ENCODE measurements at places on chromosomes 7 and 10.

GRCh38 chr10:126459878-126460481, 71.7 kb upstream of the ADAM12 start:
- DNase-seq, result no peak

DNA sequence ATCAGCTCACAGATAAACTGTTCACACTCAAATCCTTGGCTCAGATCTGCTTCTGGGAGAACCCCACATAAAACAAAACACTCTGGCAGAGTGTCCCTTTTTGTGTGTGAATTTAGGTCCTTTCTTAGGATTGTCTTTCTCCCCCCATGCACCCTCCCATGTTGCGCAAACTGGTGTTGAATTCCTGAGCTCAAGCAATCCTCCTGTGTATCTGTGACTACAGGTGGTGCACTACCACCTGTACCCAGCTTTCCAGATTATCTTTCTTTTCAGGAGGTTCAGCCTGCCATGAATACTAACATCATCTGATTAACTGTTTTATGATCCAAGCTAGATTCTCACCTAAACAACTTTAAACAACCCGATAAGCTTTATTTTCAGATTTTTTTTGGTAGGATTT, 177.6 kb upstream of the CSTF2T start:
- no peak for DNase-seq

DNA sequence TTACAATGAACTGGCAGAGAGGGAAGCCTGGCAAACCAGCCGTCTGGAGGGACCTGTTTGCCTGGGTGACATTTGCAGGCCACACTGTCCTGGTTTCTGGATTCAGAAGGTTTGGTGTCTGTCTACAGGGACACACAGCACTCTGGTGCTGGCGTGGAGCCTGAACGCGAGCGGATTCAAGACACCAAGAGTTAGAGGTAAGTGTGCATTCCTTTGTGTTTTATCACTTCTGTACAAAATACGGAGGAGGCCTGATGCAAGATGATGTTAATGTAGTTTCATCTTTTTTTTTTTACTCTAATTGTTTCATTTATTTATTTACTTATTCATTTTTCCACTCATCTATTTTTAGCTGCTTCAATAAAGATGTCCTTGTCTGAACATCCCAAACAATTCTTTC, 485.3 kb upstream of the ADARB2 start:
- DNase-seq, result no peak

GRCh38 chr10:43026039-43026973, 50.6 kb upstream of the RET start:
- DNase-seq, result no peak

- DNase-seq, result no peak
Measured at GRCh38 chr10:118531105-118531852, 64.2 kb downstream of the PRLHR start.

- no peak for DNase-seq
Measured at GRCh38 chr10:86598151-86598550, 56.2 kb upstream of the OPN4 start.

DNA sequence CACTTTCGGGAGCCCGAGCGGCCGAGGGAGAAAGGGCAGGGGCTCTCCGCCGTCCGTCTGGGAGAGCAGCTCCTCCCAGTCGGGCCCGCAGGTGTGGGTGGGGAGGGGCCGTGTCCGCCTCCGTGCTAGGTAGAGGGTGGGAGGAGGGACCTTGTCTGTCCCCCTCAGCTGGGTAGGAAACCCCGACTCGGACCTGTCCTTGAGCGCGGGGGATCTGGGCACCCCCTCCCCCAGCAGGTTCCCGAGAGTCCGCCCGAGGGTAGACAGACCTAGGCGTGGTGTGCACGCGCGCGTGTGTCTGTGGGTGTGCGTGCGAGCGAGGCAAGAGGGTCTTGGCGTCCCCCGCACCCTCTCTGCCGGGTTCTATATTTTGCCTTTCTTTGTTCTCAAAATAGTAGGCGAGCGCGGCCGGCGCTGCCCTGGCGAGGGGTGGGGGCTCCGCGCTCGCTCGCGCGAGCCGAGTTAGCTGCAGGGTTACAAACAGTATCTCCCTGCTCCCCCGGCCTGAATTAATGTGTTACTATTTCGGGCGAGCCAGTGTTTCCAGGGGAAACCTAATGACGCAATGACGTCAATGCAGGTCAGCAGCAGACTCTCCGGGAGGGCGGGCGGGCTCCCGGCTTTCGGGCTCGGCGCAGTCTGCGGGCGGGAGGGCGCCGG, 73.9 kb upstream of the LEP start:
- DNase-seq, result no peak

DNA sequence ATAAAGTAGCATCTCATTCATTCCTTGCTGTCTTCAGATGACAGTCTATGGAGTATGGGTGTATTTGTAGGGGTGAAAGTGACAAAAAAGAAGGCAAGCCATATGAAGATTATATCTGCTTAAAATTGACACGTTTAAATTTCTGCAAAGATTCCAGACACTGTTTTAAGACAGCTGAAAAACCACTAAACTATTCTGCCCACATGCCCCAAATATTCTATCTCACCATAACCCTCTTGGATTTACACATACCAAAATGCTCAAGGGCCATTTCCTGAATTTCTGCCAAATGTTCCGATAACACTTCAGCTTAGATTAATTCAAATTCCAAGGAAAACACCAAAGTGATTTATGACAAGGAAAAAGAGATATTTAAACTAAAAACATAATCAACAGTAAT, 99.9 kb upstream of the IL6 start:
- no peak for DNase-seq

GRCh38 chr10:133418289-133418993, 6.0 kb downstream of the SPRN start:
- DNase-seq, result no peak

- no peak for DNase-seq
Measured at GRCh38 chr10:75763652-75764051, 332.2 kb downstream of the LRMDA start.

DNA sequence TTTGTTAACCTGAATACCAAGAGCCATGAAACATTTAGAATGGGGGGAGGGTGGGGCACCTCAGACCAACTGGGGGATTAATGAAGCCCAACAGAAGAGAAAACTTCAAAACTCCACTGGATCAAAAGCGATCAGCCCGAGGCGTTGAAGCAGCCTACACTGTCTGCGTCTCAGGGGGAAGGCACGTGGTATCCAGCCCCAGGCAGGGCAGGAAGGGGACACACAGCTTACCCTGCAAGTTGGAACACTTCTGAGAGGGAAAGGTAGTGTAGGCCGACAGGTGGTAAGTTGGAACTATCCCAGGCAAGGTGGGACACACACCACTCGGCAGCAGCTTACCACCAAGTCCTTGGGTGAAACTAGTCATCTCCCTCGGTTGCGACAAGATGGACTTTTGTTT, 102.9 kb downstream of the TAX1BP1 start:
- DNase-seq, result no peak

DNA sequence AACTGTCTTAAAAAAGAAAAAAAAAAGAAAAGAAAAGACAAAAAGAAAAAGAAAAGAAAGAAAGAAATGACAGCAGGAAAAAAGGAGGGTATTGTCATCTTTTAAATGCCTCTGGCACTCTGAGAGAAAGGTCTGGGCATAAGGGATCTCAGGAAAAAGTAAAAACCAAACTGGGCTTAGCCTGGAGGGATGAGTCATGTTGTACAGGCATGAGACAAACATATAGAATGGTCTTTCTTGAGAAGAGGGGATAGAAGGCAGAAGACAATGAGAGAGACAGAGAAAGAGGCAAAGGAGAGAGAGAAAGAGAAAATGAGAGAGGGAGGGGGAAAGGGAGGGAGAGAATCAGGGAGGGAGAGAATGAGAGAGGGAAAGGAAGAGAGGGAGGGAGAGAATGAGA, 32.3 kb upstream of the KCNMA1 start:
- no peak for DNase-seq

GRCh38 chr7:151517601-151518104, 2.0 kb downstream of the RHEB start:
- no peak for DNase-seq

GRCh38 chr10:97673736-97674525, 13.1 kb downstream of the AVPI1 start:
- DNase-seq, result peak; percentile 15

Data from hippocampal formation (tissue), 2 donors.